NCI-H460 (cell line): ENCODE measurements at places on chromosomes 6 and 20.

- no peak for DNase-seq
Measured at GRCh38 chr6:127533011-127533410, 13.9 kb upstream of the MTCL3 start.

- DNase-seq, result no peak
Measured at GRCh38 chr6:29965563-29965872, 23.2 kb downstream of the HLA-A start.

- peak; percentile 69 for DNase-seq
Measured at GRCh38 chr20:17617212-17617867, 47.5 kb downstream of the DSTN start.

DNA sequence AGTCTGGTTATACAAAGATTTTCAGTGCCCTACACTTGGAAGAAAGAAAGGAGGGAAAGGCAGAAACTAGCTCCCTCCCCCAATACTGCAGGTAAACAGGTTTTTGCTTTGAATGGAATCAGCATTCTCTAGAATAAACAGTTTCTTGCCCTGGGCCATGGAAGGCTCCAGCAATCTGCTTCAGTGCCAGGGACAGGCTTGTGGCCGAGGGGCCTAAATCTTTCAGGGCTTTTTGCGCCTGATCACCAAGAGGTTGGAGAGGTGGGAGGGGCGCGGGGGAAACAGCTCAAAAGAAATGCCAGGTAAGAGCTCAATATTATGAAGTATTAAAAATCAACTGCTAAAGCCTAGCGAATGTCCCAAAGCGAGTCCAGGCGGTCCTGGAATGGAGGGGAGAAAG, 23.8 kb downstream of the TFAP2B start:
- no peak for DNase-seq

DNA sequence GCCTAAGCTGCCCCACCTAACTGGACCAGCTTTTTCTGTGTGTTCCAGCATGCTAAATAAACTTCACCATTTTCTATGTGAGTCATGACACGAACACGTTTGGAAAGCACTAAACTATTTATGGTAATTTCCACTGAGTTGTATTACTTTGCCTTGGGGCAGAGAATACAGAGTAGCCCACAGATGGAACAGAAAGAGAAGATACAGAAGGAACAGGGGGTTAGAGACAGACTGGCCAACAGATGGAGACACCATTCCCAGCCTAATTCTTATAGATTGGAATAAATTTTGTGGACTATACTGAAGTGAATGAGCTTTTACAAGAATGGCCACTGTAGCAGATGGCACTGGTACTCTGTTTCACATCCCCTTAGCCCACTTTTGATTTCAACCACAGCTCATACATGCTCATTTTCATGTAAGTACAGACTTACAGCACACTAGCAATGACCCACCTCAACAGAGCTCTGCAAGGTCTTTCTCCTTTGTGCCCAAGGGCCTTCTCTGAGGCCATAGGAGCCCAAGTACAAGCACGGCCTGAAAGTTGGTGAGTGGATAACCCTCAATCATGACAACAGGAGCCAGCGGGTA, 13.1 kb upstream of the NT5DC1 start:
- DNase-seq, result no peak

DNA sequence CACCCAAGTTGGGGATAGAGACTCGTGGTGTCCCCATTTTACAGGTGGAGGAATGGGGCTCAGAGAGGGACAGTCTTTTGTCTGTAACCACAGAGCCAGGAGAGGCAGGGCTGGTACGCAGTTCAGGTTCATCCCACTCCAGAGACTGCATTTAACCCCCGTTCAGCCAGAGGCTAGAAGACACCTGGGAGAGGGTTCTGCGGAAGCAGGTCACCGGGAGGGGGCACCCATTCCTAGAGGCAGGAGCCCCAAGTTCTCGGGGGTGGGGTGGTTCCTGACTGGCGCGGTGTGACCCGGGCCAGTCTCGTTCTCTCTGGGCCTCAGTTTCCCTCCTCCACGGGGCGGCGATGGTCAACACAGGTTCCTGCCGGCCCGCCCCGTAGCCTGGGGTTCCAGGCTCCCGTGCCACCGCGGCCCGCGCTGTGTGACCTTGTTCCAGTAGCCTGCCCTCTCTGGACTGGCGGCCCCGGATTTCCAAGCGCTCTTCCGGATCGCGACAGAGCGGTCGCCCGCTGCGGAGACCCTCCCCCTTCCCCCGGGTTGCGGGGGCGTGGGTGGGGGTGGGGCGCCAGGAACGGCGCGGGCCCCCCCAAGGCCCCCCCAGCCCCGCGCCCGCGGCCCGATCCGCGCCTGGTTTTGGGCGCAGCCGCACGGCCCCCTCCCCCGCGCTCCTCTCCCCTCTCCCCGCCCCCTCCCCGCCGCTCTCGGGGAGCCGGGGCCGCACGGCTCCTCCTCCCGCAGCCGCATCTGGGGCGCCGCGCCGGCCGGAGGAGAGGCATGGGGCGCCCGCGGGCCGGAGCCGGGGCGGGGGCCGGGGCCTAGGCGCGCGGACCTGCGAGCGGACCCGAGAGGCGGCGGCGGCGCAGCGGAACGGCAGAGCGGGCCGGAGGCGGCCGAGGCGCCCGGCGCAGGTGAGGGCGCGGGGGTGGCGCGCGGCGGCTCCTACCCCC, at the start of gene DLGAP4:
DLGAP4 (plus strand) TSS at position 738 of the 950 bp plus-strand sequence. CDS start 125,379 bp downstream, outside the sequence.
- no peak for DNase-seq

GRCh38 chr6:52186075-52186474, at the start of gene IL17A:
TSS of gene IL17A (plus strand) at chr6:52186375. CDS start at chr6:52186432, 57 bp downstream.
- no peak for DNase-seq

DNA sequence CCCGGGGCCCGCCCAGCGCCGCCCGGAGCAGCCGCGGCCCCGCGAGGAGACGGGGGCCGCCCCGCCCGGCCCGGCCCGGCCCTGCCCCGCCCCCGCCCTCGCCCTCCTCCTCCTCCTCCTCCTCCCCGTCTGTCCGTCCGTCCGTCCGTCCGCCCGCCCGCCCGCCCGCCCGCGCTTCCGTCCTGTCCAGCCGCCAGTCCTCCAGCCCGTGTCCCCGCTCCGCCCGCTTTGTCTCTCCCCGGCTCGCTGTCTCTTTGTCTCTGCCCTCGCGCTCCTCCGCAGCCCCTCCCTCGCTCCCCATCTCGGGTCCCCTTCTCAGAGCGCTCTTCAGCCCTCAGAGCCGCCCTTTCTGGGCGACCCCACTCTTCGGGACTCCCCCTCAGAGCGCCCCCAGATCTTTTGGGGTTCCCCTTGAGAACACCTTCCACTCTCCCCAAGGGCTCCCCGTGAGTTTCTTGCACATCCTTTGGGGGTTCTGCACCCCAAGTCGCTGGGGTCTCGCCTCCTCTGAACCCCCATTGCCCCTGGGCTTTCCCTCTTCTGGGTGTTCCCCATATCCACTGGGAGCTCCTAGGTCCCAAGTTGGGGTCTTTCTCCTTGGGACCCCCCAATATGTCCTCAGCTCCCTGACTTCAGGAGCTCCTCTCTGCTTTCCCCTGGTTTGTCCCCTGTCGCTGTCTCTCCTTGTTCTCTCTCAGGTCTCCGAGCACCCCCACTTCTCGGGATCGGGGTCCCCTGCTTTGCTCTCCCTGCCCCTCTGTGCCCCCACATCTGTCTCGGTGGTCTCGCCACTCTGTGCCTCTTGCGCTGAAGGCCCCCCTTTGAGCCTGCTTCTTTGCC, 79.5 kb upstream of the MYL9 start:
- DNase-seq, result no peak

GRCh38 chr6:79842376-79843040, 104.8 kb downstream of the ELOVL4 start:
- DNase-seq, result no peak

GRCh38 chr20:59663513-59664060, 59.2 kb downstream of the PHACTR3 start:
- no peak for DNase-seq

- DNase-seq, result no peak
Measured at GRCh38 chr6:143003676-143004075, 57.0 kb upstream of the AIG1 start.

DNA sequence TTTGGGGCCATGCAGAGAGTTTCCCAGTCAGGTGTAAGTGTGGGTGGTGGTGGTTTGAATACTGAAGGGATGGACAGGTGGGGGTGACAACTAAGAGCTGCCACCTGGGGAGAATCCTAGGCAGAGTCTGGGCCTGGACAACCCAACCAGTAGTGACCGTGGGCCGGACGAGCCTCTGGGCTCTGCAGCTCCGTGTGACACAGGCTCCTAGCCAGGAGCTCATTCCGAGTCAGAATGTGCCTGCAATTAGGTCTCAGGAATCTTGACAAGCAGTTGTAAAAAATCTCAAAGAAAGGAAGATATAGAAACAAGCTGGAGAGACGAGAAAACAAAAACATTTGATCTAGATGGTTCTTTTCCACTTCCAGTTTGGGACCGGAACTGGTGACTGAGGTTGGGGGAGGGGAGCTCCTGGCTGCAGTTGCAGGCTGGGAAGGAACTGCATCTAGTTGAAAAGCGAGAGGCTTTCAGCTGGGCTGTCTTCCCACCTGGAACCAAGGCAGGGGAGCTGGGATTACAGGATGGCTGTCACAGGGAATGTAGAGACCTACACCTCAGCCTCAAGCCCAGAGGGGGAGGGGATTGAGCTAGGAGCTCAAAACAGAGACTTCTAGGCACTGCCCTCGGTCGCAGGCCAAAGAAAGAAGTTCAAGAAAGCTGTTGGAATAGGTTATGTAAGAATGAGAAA, 156.9 kb downstream of the PAX1 start:
- DNase-seq, result no peak

- no peak for DNase-seq
Measured at GRCh38 chr6:11223286-11223864, 9.1 kb downstream of the NEDD9 start.

DNA sequence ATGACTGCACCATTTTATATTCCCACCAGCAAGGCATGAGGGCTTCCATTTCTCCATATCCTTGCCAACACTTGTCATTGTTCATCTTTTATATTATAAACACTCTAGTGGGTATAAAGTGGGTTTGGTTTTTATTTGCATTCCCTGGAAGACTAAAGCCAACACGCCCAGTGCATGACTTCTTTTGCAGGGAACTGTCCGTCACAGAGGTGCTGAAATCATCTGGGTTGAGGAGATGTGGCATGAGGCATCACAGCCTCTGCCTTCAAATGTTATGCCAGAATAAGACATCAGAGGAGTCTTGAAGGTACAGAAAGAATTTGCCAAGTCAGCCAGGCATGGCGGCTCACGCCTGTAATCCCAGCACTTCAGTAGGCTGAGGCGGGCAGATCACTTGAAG, 29.9 kb upstream of the FAM210B start:
- no peak for DNase-seq

DNA sequence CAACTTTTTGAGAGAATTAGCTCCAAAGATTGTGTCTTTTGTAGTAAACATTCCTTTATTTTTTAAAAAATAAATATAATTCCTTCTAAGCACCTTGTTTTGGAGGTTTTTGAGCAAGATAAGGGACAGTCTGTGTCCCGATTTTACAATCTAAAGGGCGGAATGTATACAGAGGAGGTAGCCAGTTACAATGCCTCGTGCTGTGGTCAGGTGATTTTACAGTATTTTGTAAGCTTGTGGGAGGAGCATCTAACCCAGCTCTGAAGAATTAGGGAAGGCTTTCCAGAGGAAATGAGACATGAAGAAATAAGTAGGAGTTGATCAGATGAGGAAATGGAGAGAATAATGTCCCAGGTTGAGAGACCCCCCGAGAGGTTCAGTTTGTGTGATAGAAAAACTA, 1.3 kb downstream of the HINT3 start:
- no peak for DNase-seq

DNA sequence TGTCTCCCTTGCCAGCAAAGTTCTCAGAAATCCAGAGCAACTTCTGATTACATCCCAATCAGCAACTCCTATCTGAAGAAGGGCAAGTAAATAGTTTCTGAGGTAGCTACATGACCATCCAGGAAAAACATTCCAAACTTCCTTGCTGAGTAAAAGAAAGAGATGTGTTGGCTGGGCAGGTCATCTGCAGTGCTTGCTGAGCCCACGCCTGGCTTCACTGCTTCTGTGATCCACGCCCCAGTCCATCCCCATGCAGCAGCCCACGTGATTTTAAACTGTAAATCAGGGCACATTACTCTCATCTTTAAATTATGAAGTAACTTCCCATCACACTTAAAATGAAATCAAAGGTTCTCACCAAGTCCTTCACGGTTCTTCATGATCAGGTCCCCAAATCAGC, 603.6 kb downstream of the QKI start:
- DNase-seq, result no peak
